ENCODE measurements at places on chromosomes 5 and 9. TPM values are rescaled to one million over a fixed set of nuclear protein-coding genes. Genes with fewer than 3 reads are reported as not detected.

DNA sequence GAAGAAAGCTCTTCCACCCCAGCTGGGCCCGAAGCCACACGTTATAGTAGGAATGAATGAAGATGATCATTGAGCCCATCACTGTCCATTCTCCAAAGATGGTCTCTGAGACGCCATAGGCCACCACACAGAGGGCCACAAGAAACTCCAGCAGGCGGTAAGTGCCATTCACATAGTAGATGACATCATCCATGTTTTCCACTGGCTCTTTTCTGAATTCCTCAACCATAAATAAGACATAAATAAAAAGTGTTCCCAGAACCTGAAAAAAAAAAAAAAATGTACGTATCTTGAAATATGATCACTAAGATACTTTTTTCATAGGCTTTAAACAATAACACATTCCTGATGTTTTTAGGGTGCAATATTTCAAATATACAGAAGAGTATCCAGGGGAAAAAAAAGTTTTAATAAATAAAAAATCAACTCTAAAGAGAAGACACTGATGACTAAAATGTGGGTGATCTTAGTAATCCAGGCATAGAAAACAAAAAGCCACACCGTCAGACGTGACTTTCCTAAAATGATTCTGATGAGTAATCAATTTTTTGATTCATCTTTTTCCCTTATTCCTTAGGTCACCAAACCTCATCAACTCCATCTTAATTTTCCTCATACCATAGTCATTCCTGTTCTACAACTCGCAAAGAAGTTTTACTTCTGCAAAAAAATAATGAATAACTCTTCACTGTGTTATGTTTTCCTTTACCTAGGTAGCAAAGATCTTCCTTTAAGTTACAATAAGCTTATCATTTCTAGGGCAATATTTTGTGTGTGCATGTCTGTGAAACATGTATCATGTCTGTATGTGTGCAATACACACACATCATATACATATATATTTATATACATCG is 47.8 kb downstream of the RNF145 start:
- H3K36me3 ChIP-seq, result peaks cover 60% of the 10 kb centered on the region
- H3K4me1 ChIP-seq, result peaks cover 3% of the 10 kb centered on the region
- no peak overlapping the region for H3K27ac ChIP-seq
- no peak overlapping the region for H3K4me3 ChIP-seq
- DNase-seq, result no peak
- H3K27me3 ChIP-seq, result no peaks in the 10 kb centered on the region

Gene MAPK9
- total RNA-seq, result 35.8 TPM

Gene GRIN1
- not detected for total RNA-seq

DNA sequence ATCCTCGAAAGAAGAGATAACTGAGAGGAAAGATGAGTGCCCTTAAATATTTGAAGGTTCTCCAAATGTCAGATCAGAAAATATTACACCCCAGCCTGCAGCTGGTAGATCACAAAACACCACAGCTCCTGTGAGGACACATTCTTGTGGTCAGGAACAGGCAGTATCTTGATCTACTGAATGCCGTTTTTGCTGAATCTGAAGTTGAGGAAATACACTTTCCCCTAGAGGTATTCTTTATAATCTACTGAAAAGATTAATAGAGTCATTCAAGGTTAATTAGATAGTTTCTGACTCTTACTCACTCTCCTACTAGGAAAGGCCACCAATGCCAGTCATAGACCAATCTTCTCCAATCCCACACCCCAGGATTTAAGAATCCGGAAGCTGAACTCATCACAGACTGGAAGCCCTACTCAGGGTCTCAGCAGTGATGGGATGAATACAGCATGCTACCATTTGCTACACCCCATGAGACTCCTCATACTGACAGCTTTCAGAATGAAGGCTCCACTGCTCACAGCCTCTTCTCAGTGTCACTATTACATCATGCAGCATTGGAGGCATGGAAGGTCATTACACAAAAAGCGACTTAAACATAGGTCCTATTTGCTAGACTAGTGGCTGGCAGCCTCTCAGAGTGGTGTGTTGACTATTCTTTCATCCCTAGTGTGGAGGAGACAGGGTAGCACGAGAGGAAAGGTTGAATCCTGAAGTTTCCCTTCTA is 143.9 kb upstream of the SLC1A3 start:
- no peak overlapping the region for H3K4me3 ChIP-seq
- no peak overlapping the region for H3K27ac ChIP-seq
- H3K4me1 ChIP-seq, result no peaks in the 10 kb centered on the region
- no peaks in the 10 kb centered on the region for H3K27me3 ChIP-seq

Gene SNCB
- total RNA-seq, result not detected

Gene CDK5RAP2
- 72.0 TPM for total RNA-seq

- no peak overlapping the region for H3K4me3 ChIP-seq
- H3K36me3 ChIP-seq, result no peaks in the 10 kb centered on the region
- H3K27me3 ChIP-seq, result peaks cover 15% of the 10 kb centered on the region
- DNase-seq, result no peak
Measured at GRCh38 chr5:150644514-150644913, 4.1 kb downstream of the SYNPO start.

GRCh38 chr5:170269579-170269978 is 28.0 kb downstream of the LCP2 start:
- peaks cover 89% of the 10 kb centered on the region for H3K4me1 ChIP-seq
- H3K4me3 ChIP-seq, result no peak overlapping the region
- peak overlapping the region; percentile 80 for H3K27ac ChIP-seq
- no peaks in the 10 kb centered on the region for H3K27me3 ChIP-seq
- DNase-seq, result peak; percentile 37

GRCh38 chr5:75057561-75057960 is 5.2 kb upstream of the GCNT4 start:
- no peaks in the 10 kb centered on the region for H3K36me3 ChIP-seq
- peaks cover 76% of the 10 kb centered on the region for H3K4me1 ChIP-seq

Gene ANKRD33B
- 3.3 TPM for total RNA-seq

- H3K27ac ChIP-seq, result no peak overlapping the region
- no peaks in the 10 kb centered on the region for H3K4me1 ChIP-seq
- DNase-seq, result no peak
- no peaks in the 10 kb centered on the region for H3K36me3 ChIP-seq
Measured at GRCh38 chr5:96172436-96172835, 210.8 kb upstream of the ELL2 start.

- peaks cover 33% of the 10 kb centered on the region for H3K36me3 ChIP-seq
- H3K27me3 ChIP-seq, result no peaks in the 10 kb centered on the region
- peak overlapping the region; percentile 85 for H3K4me3 ChIP-seq
- peak overlapping the region; percentile 69 for H3K27ac ChIP-seq
- peaks cover 43% of the 10 kb centered on the region for H3K4me1 ChIP-seq
- peak; percentile 17 for DNase-seq
Measured at GRCh38 chr5:1799110-1799601, 481 bp downstream of the MRPL36 start.

GRCh38 chr5:52807723-52808122 is 20.0 kb downstream of the ITGA1 start:
- no peak overlapping the region for H3K4me3 ChIP-seq
- no peaks in the 10 kb centered on the region for H3K36me3 ChIP-seq
- no peaks in the 10 kb centered on the region for H3K4me1 ChIP-seq
- no peak overlapping the region for H3K27ac ChIP-seq
- no peak for DNase-seq

- no peak overlapping the region for H3K4me3 ChIP-seq
- no peak overlapping the region for H3K27ac ChIP-seq
- no peak for DNase-seq
- H3K27me3 ChIP-seq, result peaks cover 3% of the 10 kb centered on the region
Measured at GRCh38 chr9:6354072-6354686, 26.0 kb downstream of the TPD52L3 start.

GRCh38 chr9:27945386-27945785 is 372.1 kb upstream of the C9orf72 start:
- no peak overlapping the region for H3K4me3 ChIP-seq
- H3K27me3 ChIP-seq, result no peaks in the 10 kb centered on the region
- H3K4me1 ChIP-seq, result no peaks in the 10 kb centered on the region
- no peak overlapping the region for H3K27ac ChIP-seq
- no peak for DNase-seq
- H3K36me3 ChIP-seq, result no peaks in the 10 kb centered on the region

Gene GPR150
- 2.1 TPM for total RNA-seq

Gene ZNF366
- not detected for total RNA-seq

GRCh38 chr9:3186751-3187150 is 339.1 kb downstream of the RFX3 start:
- no peak overlapping the region for H3K27ac ChIP-seq
- H3K4me3 ChIP-seq, result no peak overlapping the region
- H3K4me1 ChIP-seq, result peaks cover under 1% of the 10 kb centered on the region

Gene ELL2
- 46.0 TPM for total RNA-seq

DNA sequence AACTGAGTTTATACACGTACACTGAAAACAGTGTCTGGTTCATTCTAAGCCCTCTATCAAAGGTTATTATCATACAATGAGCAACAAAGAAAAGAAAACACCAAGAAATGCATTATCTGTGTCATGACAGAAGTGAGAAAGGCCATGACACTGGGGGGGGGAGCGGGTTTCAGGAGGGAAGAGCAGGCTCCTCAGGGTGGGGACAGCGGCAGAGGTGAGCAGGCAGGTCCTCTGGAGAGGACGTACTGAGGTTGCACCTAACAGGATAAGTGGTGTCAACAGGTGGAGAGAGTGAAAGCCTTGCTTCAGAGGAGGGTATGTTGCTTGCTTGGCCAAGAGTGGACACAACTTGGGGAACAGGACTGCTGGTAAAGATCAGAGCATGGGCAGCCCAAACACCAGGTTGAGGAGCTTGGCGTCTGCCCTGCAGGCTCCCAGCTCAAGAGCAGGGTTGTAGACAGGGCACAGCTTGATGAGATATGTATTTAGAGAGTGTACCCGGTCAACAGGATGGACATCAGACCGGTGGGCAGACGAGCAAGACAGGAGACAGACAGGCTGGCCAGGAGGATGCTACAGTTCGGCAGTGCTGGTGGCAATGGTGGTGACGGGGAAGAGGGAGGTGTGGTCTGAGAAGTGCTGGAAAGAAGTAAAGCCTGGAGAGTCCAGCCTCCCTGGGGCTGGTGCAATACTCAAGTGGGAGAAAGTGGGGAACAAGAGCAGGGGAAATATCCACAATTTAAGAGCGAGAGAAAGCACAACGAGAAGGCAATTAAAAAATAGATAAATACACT is 10.3 kb downstream of the WHRN start:
- no peaks in the 10 kb centered on the region for H3K27me3 ChIP-seq
- no peak overlapping the region for H3K27ac ChIP-seq
- peaks cover 3% of the 10 kb centered on the region for H3K4me1 ChIP-seq
- no peak for DNase-seq
- no peaks in the 10 kb centered on the region for H3K36me3 ChIP-seq
- H3K4me3 ChIP-seq, result no peak overlapping the region

DNA sequence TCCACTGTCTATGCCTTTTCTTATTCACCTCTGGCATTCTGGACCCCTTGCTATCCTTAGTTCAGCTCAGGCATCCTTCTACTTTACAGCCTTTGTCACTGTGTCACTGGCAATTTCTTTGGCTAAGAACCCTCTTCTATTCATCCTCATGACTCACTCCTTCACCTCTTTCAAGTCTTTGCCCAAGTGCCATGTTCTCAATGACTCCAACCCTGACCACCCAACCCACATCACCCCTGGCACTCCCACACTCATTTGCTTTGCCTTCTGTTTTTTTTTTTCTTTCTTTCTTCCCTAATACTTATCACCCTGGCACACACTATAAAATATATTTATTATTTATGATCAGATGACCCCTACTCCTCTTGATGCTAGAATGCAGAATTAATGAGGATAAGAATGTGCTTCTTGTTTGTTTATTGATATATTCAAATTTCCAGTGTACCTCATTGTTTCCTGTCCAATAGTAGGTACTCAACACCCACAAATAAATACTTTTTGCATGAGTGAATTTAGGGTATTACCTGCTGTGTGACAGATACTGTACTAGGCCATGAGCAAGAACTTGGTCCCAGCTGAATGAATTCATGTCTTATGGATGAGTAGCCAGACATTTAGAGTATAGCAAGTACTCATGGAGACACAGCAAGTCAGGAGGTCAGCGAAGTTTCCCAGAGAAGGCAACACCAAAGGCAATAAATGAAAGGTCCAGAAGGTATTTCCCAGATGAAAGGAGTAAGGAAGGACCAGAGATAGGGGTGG is 236.1 kb downstream of the PAPPA start:
- no peaks in the 10 kb centered on the region for H3K4me1 ChIP-seq
- no peak overlapping the region for H3K27ac ChIP-seq
- no peaks in the 10 kb centered on the region for H3K27me3 ChIP-seq
- no peaks in the 10 kb centered on the region for H3K36me3 ChIP-seq
- no peak for DNase-seq
- no peak overlapping the region for H3K4me3 ChIP-seq

Gene INSYN2B
- not detected for total RNA-seq

GRCh38 chr5:174326372-174326771 is 280.9 kb downstream of the NSG2 start:
- H3K4me3 ChIP-seq, result no peak overlapping the region
- DNase-seq, result no peak
- no peaks in the 10 kb centered on the region for H3K36me3 ChIP-seq
- H3K4me1 ChIP-seq, result no peaks in the 10 kb centered on the region

GRCh38 chr5:91200692-91201091 is 182.4 kb downstream of the ARRDC3 start:
- H3K36me3 ChIP-seq, result no peaks in the 10 kb centered on the region
- H3K4me3 ChIP-seq, result no peak overlapping the region
- DNase-seq, result no peak
- H3K4me1 ChIP-seq, result no peaks in the 10 kb centered on the region
- H3K27me3 ChIP-seq, result no peaks in the 10 kb centered on the region

Gene DNM1
- total RNA-seq, result 1.3 TPM

DNA sequence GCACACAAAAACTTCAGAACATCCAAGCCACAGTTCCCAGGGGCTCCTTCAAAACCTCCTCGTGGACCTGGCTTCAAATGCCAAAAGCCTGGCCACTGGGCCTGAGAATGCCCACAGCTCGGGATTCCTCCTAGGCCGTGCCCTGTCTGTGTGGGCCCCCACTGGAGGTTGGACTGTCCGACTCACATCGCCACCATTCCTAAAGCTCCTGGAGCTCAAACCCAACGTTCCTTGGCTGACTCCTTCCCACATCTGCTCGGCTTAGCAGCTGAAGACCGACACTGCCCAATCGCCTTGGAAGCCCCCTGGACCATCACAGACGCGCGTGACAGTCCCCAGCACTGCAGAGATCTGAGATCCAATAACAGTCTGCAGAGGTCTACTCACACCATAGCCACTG is 7.7 kb downstream of the SIT1 start:
- no peaks in the 10 kb centered on the region for H3K27me3 ChIP-seq
- H3K36me3 ChIP-seq, result no peaks in the 10 kb centered on the region
- no peak for DNase-seq
- H3K4me1 ChIP-seq, result peaks cover 54% of the 10 kb centered on the region
- no peak overlapping the region for H3K4me3 ChIP-seq

Data from T-cell (primary cell).